Umbilical cord (tissue), 2 donors: ENCODE measurements at places on chromosomes 5 and 9. TPM values are rescaled to one million over a fixed set of nuclear protein-coding genes. Genes with fewer than 3 reads are reported as not detected.

DNA sequence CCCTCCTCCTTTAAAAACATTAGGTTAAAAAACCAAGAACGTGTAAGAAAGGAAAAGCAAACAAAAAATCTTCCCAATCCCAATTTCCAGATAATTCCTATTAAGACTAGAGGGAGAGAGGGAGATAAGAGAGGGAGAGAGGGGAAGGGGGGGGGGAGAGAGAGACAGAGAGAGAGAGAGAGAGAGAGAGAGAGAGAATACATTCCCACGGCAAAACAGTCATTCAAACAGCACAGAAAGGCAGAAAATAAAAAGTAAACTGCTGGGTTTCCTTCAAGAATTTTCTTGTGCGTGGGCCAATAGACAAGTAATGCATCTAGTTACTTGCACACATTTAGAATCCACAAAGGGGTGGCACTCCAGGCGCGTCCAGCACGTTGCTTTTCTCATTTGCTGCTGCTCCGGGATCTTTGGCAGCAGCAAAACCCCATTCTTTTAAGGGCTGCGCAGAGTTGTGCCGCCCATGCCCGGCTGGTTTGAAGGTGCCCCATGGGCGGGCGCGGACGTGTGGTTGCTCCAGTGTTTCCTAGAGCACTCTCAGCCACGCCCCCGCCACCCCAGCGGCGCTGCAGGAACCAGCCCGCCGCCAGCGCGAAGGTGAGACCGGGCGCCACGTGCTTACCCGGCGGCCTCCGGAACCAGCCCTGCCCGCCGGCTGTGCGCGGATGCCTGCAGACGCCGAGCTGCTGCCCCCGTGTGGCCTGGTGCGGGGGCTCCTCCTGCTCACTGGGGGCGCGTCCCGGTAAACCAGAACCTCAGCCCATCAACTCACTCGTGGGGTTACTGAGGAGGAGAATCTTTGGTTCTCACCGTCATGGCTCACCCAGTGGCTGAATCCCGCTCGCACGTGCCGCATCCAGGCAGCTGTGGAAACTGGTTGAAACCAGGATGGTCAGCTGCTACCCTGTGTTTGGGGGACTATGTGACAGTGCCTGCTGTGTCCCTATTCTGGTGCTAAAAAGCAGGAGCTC lies 44.6 kb downstream of the STC2 start:
- DNase-seq: peak; percentile 60

RECK gene
- total RNA-seq: 12.0 TPM

- peak; percentile 27 for DNase-seq
Observed at GRCh38 chr5:5266297-5266696, 126.2 kb downstream of the ADAMTS16 start.

DNA sequence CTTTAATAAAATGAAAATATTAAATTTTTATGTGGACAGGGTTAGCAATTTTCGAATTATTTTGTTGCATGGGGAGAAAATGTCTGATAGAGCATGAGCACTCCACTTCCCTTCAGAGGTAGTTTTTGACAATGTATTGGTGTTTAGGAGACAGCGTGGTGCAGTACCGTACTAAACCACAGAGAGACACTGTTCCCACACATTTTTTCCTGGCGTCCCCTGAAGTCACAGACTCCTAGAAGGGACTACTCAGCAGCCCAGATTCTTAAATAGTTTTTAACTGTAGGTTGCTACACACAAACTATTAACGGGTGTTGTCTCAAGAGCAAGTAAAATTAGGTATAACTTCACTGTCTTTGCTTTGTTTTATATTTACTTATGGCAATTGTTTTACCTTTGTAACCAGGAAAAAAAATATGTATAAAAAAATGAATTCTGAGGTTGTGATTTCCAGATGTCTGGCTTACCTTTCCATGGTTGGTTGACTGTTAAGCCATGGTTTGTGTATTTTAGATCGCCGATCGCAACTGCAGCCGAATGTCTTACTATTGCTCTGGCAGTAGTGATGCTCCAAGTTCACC lies 171.2 kb downstream of the DOCK8 start:
- DNase-seq: peak; percentile 79

- peak; percentile 85 for DNase-seq
Observed at GRCh38 chr5:118921866-118922265, 66.5 kb downstream of the DTWD2 start.

IL4 gene
- not detected for total RNA-seq

DNA sequence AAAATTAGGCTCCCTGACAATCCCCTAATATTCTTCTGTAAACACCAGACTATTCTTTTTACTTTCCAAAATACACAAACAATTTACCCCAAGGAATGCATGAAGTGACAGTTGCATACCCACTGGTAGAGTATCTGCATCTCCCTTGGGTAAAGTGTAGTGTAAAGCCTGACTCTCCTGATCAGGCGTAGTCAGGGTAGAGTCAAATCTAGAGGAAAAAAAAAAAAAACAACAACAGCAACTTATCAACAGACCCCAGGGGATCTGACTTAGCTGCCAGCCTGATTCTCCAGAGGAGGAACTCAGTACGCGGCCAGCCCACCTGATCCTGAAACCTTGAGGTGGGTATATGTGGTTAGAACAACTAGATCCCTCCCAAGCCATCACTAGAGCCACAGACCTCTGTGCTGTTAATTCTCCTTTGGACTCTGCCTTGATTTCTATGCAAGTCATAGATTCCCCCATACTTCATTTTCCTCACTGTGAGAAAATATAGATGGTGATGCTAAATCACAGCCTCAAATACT lies 61.0 kb downstream of the ZNF608 start:
- DNase-seq: no peak

GRCh38 chr9:10148796-10149195 lies 464.0 kb downstream of the PTPRD start:
- DNase-seq: no peak

DNA sequence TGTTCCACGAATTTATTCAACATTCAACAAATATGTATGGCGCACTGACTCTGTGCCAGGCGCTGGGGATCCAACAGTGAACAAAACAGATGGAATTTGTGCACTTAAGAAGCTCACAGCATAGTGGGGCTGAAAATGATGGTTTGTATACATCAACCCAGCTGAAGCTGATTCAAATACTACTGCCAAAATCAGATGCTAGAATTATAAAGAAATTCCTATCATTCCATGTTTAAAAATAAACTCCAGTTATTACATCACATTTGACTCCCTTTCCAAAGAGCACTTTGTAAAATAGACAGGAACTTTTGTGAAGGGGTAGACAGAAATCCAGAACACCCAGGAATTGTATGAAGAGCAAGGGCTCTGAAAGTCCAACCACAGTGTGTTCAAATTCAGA lies 54.1 kb downstream of the ZNF608 start:
- DNase-seq: peak; percentile 49

DNA sequence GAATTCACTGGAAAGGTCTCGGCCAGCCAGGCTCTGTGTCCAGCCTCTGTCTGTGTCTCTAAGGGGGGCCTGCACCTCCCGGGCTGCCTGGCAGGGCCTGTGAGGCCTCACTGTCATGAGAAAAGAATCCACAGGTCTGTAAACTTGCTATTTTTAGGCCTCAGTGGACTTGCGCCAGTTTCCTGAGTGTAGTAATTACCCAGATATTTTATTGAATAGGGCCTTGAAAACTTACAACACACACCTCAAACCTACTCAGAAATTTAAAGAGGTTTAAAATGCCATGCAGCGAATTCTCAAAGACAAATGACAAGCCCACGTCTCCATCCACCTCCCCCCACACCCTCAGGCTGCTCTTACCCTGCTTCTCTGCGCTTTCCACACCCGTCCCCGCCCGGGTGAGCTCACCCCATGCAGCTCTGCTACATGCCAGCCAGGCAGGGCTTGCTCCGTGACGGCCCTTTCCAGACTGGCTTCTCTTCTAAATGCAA lies 8.8 kb upstream of the TENT4A start:
- peak; percentile 79 for DNase-seq

- DNase-seq: no peak
Observed at GRCh38 chr5:59565551-59565950, 328.0 kb downstream of the PDE4D start.

DNA sequence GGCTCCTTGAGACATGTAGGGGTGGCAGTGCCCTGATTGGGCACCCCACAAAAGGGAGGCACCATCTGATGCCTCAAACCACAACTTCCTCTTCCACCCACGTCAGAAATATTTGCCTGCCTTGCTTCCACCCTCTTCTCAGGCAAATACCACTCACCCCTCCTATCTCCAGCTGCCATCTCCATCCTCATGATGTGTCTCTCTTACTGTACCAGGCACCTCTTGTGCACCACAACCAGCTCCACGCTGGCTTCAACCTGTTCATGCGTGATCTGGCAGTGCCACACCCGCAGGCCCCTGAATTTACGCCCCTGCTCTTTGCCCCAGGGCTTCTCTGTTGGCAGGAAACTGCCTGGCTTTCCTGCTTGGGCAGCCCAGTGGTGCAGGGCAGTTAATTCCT lies 87.8 kb upstream of the HSPA9 start:
- no peak for DNase-seq

DNA sequence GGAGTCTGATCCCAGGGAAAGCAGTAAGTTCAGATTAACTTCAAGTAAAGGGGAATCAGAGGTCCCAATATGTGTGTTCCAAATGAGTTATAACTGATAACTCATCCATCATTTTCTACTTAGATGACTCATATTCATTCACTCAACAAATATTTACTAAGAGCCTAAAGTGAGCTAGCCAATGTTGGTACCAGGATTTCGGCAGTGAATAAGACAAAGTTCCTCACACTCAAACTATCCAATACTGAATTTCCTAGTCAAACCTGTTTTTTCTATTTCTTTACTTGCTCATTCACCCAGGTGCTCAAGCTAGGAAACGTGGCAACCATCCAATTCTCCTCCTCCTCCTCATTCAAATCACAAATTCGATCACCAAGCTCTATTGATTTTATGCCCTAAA lies 25.8 kb downstream of the FBXW2 start:
- no peak for DNase-seq

GRCh38 chr9:20490246-20490834 lies 132.0 kb downstream of the MLLT3 start:
- DNase-seq: no peak

SLC34A1 gene
- 2.2 TPM for total RNA-seq

DNA sequence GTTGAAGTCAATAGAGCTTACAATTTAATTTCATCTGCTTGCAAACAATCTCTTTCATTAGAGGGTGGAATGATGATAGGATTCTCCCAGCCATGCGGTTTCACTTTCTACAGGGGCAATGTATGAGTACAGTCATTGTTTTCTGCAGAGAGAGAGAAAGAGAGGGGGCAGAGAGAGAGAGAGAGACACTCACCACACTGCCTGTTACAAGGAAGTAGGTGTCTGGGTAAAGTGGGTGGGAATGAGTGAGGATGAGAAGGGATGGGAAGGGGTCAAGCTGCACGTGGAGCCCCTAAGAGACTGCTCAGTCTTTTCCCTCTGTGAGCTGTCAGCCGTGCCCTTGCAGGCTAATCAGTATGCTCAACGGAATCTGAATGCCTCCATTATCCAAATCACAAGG lies 454.3 kb downstream of the KDM4C start:
- no peak for DNase-seq

PTGES gene
- 50.8 TPM for total RNA-seq

SLC6A18 gene
- total RNA-seq: not detected

GOLM1 gene
- total RNA-seq: 29.4 TPM

DNA sequence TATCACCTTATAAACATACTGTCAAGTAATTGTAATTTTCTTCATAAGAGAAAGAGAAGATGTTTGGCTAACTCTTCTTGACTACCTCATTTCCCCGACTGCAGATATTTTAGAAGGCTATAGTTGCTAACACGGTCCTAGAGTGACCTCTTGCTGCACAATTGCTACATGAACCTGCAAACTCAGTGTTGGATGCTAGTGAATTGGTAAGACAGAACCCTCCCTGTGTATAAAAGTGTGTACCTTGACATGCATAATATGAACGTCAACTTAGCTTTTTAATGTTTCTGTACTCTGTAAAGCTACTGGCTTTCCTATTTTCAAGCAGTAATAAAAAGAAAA lies 46.7 kb upstream of the CER1 start:
- no peak for DNase-seq

DNA sequence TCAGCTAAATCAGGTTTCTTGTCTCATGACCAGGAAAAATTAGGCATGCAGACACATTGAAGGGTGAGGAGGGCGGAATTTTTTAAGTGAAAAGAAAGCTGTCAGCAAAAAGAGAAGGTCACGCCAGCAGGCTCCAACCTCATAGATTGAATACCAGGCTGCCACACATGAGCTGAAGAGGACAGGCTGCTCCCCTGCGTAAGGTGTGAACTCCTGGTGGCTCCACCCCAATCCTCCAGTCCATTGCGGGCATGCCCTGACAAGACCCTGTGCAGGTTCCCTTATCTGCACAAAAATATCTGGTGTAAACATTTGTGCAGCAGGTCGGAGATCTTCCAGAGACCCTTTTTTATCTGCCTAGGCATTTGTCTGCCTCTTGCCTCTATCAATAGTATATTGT lies 22.9 kb upstream of the TEX10 start:
- peak; percentile 28 for DNase-seq

ADAMTS12 gene
- total RNA-seq: 49.4 TPM

BTNL9 gene
- total RNA-seq: 7.0 TPM

GRCh38 chr9:35731415-35732184 lies 395 bp downstream of the TLN1 start:
- DNase-seq: no peak

DNA sequence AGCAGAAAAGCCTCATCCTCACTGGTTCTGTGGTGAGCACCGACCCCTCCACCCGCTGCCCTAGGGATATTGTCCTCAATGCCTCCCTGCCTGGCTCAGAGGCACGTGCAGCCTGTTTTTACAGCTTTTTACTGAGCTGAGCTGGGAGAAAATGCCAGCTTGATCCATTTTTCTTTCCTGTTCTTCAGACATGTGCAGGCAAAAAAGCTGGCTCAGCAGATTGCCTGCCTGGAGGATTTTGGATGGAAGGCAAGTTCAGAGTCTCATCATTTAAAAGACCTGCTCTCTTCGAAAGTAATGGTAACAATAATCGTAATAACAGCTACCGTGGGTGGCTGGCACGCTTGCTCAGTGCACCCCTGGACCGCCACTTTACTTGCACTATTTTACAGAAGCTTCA lies 135.0 kb upstream of the SMIM23 start:
- peak; percentile 56 for DNase-seq

DMRT3 gene
- 1.2 TPM for total RNA-seq

- DNase-seq: no peak
Observed at GRCh38 chr9:85332487-85332886, 409.3 kb downstream of the AGTPBP1 start.

DNA sequence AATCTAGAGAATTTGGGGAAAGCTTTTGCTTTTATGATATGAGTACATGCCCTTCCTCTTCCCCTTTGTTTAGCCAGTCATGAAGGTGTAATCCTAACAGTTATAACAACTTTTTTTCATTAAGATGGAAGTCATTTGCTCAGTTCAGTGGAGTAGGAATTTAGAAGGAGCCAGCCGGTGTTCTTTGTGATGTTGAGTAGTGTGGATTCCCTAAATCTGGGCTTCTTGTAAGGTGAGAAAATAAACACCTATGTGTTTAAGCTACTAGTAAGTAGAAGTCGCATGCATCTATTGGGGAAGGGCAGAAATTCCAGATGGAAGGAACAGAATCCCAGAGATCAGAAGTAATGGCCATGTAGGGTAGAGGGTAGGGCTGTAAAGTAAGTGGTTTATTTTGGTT lies 13.6 kb upstream of the CNTLN start:
- DNase-seq: no peak

COL5A1 gene
- 1,367 TPM for total RNA-seq

TNFSF8 gene
- 5.3 TPM for total RNA-seq

- DNase-seq: no peak
Observed at GRCh38 chr5:146233441-146233840, 30.0 kb downstream of the RBM27 start.

GRCh38 chr9:109745335-109746283 lies 34.4 kb upstream of the PALM2AKAP2 start:
- DNase-seq: peak; percentile 68

- no peak for DNase-seq
Observed at GRCh38 chr9:116002181-116002580, 151.4 kb upstream of the PAPPA start.

EMB gene
- 7.7 TPM for total RNA-seq

- DNase-seq: no peak
Observed at GRCh38 chr9:126461608-126462007, 135.0 kb downstream of the MVB12B start.
